ENCODE measurements at places on chromosomes 1 and 21. TPM values are rescaled to one million over a fixed set of nuclear protein-coding genes. Genes with fewer than 3 reads are reported as not detected.

DNA sequence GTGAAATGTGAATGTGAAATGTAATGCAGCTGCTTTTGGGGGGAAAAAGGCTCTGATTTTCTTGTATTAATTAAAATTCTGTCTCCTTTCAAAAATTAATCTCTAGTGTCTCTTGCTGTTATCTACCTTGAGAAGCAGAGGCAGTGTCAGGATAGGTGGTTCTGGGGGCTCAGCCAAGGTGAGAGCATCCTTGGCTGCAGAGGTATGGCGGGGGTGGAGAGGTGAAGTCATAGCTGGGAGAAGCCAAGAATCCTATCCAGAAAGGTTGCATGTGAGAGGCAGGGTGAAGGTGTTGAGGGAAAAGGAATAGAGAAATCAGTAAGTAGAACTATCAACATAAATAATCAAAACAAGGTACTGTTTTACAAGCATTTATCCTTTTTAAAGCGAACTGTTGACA lies 181.2 kb downstream of the CACNA1E start:
- no peak for ATAC-seq

Gene CD52
- total RNA-seq = 2.7 TPM

- no peak for ATAC-seq
Measured at GRCh38 chr21:41195311-41195710, 27.4 kb downstream of the BACE2 start.

Gene JTB
- 193 TPM for total RNA-seq

GRCh38 chr1:151815716-151816327 lies 10.6 kb upstream of the LINGO4 start:
- no peak for ATAC-seq

Gene FCAMR
- total RNA-seq = 0.39 TPM

Gene SERTAD4
- 3.3 TPM for total RNA-seq

Gene TDRD5
- 0.27 TPM for total RNA-seq

DNA sequence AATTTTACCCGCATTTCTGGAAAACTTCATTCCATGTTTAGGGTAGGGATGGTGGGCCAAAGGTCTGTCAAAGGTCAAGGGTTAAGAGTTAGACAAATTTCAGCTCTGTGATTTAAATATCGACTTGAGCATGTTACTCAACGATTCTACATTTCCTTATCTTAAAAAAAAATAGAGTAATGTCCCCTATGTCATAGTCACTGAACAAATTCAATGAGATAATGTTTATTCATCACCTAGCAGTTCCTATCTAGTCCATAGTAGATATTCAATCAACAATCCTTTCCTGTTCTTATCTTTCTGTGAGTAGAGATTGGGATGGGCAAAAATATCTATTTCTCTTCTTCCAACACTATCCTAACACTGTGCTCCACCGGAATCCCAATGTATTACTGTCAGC lies 1.1 kb upstream of the DYNLT5 start:
- no peak for ATAC-seq

GRCh38 chr1:150563340-150564038 lies 14.3 kb downstream of the ADAMTSL4 start:
- ATAC-seq = no peak

DNA sequence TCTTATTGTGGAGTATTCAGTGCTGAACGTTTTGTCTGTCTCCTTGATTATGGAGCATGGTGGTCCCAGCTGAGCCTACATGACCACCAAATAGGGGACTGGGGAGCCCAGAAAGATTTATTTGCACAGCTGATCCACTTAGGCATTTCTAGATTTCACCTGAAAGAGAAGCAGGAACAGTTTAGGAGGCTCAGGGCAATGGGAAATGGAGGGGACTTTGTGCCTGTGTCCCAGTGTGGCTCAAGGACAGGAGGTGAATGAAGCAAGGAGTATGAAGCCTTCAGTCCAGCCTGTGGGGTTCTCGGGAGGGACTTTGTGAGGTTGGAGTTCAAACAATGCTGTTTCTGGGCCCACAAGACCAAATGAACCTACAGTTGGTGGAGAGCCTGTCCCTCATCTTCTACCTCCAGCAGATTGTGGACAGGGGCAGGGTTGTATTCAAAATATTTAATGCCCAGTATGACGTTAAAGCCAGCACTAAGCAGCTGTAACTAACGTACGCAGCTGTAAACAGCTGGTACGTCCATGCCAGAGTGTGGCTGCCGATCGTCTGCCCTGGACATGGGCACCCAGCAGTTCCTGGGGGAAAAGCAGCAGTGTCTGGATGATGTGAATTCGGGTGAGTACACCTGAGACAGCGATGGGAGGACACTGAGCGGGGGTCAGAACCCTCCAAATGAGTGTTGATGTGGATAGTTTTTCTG lies 164.9 kb upstream of the RAB4A start:
- no peak for ATAC-seq

GRCh38 chr1:156929596-156930238 lies 9.3 kb downstream of the LRRC71 start:
- ATAC-seq = no peak

GRCh38 chr1:90851711-90852050 lies 134.6 kb upstream of the BARHL2 start:
- ATAC-seq = no peak

Gene UBXN10
- 9.2 TPM for total RNA-seq

DNA sequence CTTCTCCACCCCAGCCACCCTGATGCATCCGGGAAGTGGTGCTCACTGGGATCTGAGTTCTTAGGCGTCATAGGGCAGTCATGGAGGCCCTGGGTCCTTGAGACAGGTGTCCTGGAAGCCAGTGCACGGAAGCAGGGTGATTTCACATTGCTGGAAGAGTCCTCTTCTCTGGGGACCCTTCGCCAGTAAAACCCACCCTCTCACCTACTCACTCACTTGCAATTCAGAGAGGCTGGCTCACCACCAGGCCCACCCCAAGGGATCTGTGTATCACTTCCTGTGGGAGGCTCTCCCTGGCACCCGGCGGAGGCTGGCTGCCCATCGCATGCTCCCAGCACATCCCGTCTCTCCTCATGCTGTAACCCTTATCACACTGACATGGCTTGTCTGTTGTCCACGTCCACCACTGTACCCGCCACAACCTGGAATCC lies 40.2 kb upstream of the EPS8L3 start:
- ATAC-seq = no peak

- ATAC-seq = no peak
Measured at GRCh38 chr1:5936126-5936525, 56.1 kb downstream of the NPHP4 start.

- no peak for ATAC-seq
Measured at GRCh38 chr1:18644973-18645746, 14.5 kb downstream of the PAX7 start.

- ATAC-seq = no peak
Measured at GRCh38 chr21:45355573-45355972, 49.4 kb upstream of the COL18A1 start.

- no peak for ATAC-seq
Measured at GRCh38 chr1:160981584-160982411, 27.2 kb upstream of the ITLN2 start.

GRCh38 chr1:6448749-6449631 lies 17.0 kb downstream of the TNFRSF25 start:
- ATAC-seq = peak; percentile 35

DNA sequence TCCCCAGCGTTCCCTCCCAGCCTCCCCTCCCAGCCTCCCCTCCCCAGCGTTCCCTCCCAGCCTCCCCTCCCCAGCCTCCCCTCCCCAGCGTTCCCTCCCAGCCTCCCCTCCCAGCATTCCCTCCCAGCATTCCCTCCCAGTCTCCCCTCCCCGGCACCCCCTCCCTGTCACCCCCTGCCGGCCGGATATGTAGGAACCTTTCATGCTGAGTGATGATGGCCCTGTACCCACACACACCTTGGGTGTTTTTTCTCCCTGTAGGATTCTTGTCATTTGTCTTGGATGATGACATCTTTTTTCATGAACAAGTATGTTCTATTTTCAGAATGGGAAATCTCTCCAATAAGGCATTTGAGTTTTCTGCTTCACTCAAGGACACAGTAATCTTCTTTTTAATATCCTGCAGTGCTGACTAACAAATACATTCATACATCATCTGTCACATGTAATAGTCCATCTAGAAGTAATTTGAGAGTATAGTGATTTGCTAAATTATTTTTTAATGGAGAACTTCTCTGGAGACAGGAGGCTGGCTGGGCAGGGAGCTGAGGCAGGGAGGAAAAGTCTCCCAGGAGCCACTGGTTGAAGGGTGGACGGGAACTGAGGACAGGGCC lies 19.5 kb downstream of the FTCD start:
- no peak for ATAC-seq

Gene GNG4
- total RNA-seq = not detected

DNA sequence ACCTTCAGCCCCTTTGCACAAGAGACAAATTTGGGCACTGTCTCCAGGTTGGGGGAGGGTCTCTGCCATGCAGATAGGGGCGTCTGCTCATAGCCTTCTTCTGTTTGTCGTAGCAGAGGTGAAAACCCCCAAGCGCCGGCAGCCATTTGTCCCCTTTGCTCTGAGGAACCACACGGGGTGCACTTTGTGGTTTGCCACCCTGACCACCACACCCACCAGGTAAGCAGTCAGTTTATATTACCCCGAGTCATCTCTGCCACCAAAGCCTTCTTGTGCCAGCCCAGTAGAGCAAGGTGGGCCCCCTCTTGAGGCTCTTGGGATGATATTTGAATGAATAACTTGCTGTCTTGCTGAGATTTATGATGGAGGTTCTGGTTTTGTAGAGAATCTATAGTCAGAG lies 111.8 kb downstream of the VPS13D start:
- ATAC-seq = no peak

Gene COL9A2
- 7.2 TPM for total RNA-seq

- ATAC-seq = no peak
Measured at GRCh38 chr1:3968851-3969250, 68.8 kb upstream of the C1orf174 start.

DNA sequence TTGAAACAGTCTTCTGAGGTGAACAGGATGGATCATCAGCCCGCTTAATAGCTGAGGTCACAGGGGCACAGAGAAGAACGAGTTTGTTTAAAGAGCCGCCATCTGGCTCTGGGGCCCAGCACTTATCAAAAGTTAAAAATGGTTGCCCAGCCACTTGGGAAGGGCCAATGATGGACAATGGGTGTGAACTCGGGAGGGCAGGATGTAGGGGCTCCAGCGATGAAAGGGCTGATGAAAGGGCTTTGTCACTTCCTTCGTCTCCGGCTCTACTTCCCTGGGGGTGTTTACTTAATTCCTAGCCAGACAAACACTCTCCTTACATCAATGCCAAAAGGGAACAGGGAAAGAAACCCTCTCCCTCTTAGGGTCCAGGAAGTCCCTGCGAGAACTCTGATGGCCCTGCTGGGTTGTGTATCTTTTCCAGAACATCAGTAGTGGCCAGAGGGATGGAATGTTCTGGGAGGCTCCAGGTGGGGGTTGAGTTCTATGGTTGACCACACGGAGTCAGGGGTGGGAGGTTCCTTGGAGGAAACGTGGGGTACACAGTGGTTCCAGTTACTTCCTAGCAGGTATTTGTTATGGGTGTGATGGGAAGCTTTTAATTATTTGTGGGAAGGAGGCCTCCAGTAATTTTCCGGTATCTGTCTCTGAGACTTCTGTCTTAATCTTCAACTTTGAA lies 9.0 kb upstream of the ABCG1 start:
- ATAC-seq = no peak

Gene CLCA4
- 0.50 TPM for total RNA-seq

Gene SPRR3
- 5.9 TPM for total RNA-seq

DNA sequence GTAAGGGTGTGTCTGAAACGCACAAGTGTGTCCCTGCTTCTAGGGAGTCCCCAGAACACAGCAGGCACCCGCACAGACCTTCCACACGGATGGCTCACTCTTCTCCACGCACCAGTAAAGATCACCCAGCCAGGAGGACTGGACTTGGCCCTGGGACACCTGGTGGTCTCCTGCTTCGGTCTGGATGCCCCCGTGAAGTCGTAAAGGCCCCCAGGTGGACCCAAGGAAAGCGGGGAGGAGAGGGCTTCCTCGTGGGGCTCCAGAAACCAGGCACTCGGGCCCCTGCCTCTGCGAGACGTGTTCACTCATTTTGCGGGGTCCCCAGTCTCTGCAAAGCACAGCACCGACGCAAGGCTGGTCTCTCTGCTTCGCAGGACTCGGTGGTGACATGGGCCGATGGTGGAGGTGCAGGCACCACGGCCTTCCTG lies 20.2 kb upstream of the COL6A2 start:
- ATAC-seq = no peak

DNA sequence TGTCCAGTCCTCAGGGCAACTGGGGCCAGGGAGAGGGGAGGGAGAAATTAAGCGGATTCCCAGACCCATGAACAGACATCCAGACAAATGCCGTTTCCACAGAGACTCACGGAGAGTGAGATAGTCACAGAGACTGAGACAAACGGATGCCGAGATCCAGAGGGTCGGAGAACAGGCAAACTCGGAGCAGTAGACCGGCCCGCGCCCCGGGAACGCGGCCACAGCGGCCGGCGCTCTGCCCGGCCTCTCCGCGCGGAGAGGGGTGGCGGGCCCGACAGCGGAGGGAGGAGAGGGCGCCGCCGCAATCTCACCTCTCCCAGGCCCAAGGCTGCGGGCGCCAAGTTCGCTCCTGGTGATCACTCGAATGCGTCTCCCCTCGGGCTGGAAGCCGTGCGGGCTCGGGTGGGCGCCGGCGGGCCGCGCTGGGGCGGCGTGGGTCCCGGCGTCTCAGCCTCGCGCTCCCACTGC lies 831 bp upstream of the FOXD2 start:
- no peak for ATAC-seq

GRCh38 chr1:150895618-150896017 lies 8.7 kb downstream of the CTXND2 start:
- no peak for ATAC-seq

GRCh38 chr1:155904261-155904660 lies 6.9 kb downstream of the RIT1 start:
- ATAC-seq = no peak

Gene FCER1G
- total RNA-seq = 74.6 TPM

Gene SELENBP1
- total RNA-seq = 155 TPM

Gene PAFAH2
- 12.2 TPM for total RNA-seq

DNA sequence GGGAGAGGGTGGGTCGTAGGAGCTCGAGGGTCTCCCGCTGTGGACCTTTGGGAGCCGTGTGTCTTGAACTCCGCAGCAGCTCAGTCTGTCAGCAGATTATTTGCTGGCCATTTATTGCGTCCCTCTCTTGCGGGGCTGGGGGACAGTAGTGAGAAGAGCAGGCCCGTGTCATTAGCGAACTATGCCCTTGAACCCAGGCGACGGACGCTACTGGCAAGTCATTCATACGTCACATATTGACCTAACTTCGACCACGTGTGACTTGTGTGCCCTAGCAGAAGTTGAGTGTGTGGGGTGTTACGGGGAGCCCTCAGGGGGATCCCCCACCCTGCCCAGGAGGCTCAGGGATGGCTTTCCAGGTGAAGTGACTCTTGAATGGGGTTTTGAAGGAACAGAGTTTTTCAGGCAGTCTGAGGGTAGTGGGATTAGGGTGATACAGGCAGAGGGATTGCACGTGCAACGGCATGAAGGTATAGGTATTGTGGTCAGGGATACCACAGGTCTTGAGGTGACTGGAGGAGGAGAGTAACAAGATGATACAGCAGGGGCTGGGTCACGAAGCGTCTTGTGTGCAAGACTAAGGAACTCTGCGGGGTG lies 13.0 kb downstream of the RCC1 start:
- ATAC-seq = no peak

Gene ACKR1
- total RNA-seq = 48.3 TPM

Gene EFNA3
- total RNA-seq = 0.77 TPM

Gene MAP3K7CL
- 1.9 TPM for total RNA-seq

Data from gastroesophageal sphincter (tissue), 4 donors.